ENCODE measurements at places on chromosomes 5 and 9.

- no peak for DNase-seq
These were observed 53.0 kb upstream of the SMARCA2 start for GRCh38 chr9:1962122-1962521.

DNA sequence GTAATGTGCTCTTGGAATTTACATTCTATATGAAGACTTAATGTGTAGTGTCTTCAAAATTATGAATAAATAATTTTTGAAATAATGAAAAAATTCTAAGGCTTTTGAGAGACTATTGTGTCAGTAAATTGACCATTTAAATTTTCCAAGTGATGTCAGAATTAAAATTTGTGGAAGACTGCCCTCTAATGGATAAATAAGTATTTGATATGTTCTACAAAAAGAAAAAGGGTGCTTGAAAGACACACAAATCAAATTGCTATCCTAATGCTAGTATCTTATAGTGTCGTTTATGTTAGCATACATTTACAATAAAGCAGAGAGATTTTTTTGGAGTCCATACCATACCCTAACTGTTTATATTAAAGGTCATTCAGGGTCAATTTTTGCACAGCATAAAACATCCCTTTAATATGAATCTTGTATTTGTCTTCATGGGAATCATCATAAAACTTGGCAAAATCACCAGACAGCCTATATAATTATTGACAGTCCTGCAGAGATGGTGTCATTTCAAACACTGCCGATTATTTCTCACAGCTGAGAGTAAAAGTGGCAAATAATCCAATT is 120.8 kb upstream of the SLC27A6 start:
- no peak for DNase-seq

DNA sequence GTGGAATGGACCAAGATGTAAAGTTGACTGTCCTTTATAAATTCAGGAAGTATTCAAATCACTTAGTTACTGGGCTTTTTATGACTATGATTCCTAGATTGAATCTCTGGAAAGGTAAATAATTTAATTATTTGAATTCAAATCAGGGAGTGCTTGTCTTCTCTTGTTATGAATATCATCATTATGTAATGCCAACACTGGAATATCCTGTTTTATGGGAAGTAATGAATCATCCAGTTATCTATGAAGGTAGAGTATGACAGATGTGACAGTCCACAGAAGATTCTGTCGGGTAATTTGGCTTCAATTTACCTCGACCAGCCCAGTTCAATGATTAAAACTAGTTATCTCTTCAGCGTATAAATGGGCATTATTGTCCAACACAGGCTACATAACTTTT is 141.0 kb upstream of the NUDT12 start:
- no peak for DNase-seq

DNA sequence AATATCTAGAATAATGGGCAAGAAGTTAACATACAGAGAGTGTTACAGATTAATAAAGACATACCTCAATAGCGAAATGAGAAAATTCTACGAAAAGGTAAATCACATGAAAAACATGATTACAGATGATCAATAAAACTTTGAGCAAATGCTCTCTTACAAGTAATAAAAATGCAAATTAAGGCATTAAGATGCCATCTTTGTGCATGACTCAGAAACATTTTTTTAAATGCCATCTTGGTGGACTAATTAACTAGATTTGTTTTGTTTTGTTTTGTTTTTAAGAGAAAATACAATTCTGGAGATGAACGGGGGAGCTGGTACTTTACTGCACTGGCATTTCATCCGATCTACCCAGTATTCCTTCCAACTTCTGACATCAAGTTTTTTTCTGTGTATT is 130.2 kb downstream of the SUSD1 start:
- no peak for DNase-seq

- DNase-seq = no peak
These were observed 70.0 kb upstream of the GFPT2 start for GRCh38 chr5:180423133-180423532.

DNA sequence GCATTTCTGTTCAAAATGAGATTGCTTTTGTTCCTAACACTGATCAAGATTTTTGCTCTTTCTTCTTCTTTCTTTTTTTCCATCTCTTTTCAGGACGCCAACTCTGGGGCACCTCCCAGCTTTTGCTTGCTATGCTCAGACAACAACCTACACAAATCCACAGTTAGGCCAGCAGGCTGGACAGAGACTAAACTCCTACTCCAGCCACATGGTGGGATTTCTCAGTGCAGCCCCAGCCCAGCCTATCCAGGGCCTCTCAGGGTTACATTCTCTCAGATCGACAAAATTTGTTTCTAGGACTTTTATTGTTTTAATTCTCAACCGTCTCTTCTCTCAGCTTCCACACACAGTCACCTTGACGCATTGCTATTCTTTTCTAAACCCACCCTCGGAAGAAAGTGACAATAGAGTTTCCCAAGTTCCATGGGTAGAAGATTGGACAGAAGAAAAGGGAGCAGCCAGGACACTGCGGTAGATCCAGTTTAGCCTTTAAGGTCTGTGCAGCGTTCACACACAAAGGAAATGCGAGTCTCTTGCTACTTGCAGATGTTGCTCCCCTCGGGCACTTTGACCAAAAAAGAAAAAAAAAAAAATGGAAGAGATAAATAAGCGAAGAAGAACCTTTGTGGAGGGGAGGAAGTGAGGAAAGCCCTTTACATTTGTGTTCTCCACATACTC is 588.6 kb upstream of the GRAMD2B start:
- no peak for DNase-seq

DNA sequence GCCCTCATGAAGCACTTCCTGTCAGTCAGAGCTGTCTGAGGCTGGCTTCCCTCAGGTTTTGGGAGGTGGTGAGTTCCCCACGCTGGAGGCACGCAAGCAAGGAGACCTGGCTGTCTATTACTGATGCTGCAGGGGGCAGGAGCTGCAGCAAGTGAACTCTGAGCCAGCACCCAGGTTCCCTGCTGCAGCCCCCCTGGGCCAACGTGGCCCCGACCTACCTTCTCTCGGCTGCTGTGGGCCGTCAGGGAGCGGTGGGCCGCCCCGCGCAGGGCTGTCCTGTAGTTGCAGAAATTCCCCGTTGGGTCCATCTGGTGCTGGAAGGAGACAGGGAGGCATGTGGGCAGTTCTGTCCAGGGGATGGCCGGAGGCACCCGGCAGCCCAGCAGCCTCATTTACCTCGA is 46.8 kb upstream of the RNF130 start:
- no peak for DNase-seq

DNA sequence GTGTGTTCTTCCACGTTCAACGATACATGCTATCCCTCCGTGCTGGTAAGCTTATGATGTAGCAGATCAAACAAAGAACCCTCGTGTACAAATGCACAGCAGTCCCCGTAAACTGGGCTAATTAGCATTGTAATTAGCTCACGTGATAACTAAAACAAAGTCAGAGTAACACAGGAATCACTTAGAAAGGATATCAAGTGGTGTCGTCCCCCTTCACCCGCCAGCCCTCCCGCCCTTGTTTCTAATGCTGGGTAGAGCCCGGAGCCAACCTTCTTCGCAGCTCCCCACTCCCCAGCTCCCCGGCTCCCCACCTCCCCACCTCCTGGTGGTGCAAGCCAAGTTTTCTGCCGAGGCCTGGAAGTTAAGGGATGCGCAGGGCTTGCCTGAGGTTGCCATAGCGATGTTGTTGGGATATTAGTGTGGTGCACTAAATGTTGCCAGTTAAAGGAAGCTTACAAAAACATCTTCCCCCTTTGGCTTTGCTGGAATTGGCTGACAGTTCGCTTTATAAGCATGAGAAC is 357.9 kb upstream of the CCNH start:
- DNase-seq = no peak

- DNase-seq = no peak
These were observed 700.7 kb downstream of the TAF11L14 start for GRCh38 chr5:18334949-18335348.

DNA sequence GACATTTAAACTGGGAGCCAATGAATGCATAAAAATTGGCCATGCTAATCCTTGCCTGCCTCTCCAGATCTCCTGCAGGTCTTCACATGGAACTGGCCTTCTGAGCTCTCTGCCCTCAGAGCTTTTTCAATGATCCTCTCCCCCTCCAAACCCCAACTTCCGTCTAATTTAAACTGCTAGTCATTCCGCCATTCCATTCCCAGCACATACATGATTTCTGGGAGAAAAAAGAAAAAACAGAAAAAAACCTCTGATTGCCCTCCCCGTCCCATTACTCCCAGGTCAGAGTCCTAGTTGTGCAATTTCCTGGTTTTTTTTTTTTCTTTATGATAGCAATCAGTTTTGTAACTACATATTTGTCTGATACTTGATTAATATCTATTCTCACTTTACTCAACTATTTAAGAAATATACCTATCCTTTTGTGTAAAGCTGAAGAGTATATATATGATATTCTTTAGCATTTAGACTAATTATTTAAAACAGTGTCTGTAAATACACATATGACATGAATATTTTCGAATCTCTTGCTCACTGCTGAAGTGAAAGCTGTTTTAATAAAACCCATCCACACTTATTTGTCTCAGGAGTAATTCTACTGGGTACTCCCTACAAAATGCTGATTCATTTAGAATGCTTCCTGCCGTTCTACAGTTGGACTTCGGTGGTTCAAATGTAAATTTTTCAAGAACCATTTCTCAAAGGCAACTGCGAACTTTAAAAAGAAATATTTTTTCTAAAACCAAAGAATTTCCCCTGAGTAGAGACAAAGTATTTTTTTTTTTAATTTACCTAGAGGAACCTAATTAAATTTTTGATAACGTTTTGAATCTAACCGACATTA is 1.6 kb downstream of the HINT1 start:
- DNase-seq = peak; percentile 25

DNA sequence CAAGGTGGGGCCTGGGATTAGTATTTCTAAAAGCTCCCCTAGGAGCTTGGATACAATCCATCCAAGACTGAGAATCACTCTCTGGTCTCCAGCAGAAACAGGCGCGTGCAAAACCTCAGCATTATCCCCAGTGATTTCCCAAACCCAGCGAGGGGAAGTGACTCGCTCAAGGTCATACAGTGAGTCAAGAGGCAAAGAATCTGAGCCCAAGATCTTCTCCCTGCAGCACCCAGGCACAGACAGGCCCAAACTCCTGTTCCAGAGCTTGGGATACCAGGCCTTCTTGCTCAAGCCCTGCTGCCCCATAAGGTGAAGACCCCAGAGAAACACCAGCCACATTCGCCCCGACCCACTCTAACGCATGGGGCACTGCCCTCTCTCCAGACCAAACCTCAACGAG is 33.2 kb downstream of the SHB start:
- DNase-seq = no peak

DNA sequence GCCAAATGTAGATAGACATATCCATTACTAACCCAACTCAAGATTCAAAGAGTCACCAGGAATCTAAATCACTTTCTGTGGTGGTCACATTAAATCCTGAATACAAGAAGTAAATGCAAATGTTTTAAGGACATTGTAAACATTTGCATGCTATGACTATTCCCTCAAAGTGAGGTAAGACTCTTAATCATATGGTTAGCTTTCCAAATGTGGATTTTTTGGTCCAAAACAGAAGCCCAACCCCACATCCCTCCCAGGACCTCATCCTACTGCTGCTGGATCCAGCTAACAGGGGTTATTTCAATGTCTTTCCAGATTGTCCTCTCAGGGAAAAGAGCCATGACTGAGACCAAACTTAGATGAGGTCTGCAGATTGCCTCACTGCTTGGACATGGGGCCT is 228.1 kb upstream of the PANK3 start:
- DNase-seq = no peak

GRCh38 chr5:168282120-168282519 is 9.3 kb upstream of the WWC1 start:
- DNase-seq = no peak

- DNase-seq = no peak
These were observed 8.0 kb upstream of the LIX1 start for GRCh38 chr5:97150401-97150800.

- DNase-seq = no peak
These were observed 169.7 kb downstream of the MPDZ start for GRCh38 chr9:13109781-13110180.

DNA sequence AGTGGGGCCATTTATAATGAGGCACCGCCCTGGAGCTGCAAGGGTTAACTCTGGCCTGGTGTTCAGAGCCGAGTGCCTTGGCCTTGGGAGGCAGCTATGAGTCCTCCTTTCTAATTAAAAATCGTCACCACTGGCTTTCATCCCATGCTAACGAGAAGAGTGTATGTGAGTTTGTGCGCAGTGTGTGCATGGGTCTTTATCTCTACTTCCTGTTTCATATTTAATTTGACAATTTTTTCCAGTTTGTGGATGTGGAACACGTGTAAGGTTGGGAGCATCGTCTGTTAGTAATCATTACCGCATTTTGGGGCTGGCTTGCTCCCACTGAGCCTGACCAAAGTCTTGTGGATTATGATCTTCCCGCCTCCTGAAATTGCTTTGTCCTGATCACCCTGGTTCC is 76.4 kb downstream of the NDFIP1 start:
- no peak for DNase-seq

DNA sequence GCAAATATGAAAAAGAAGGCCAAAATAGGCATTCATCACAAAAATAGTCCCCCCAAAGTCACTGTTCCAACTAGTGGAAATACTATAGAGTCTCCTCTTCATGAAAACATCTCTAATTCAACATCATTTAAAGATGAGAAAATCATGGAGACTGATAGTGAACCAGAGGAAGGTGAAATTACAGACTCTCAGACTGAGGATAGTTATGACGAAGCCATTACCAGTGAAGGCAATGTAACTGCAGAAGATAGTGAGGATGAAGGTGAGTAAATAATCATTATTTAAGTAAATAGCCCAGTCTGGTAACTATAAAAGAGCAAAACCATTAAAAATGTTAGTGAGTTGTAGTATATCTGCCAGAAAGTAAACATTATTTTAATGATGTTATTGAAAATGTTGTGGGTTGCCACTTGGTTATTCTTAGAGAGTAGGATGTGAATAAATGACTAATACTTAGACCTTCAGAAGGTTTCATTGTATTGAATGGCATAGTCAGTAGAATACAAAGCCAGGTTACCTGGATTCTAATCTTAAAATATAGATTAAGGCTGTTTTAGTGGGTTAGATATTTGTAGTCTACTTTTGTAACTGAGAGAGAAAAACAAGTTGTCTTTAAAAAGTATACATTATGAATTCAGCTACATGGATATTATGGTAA is 16.3 kb downstream of the AGGF1 start:
- DNase-seq = no peak

GRCh38 chr9:113187929-113188595 is 33.0 kb downstream of the FKBP15 start:
- DNase-seq = peak; percentile 7

DNA sequence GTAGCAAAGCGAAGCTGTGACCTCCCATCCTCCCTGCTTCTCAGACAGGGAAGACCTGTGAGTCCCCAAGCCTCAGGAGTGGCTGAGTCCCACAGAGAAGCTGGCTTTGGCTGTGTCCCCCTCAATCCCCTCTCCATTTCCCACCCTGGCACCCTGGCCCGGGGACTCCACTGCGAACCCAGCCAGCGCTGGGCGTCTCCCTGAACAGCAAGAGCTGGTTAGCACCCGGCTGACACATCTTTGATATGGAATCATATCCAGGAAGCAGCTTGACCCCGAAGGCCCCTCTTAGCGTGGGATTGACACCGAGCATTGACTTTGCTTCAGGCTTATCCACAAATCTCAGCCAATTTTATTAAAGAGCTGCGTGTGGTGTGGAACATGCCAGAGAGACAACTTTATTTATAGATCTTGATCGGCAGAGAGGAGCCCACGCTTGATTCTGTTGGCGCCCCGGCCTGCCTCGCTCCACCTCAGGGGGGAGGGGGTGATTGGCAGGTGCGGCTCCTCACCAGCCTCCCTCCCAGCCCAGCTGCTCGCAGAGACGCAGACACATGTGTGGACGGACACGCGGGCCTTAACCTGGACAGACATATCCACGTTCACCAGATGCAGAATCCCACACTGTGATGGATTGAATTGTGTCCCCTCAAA is 120.7 kb upstream of the MVB12B start:
- DNase-seq = no peak

- no peak for DNase-seq
These were observed 199.1 kb upstream of the SLC30A5 start for GRCh38 chr5:68894673-68895072.

All from CD4-positive, alpha-beta T cell treated with Interleukin-12 subunit alpha and Interleukin-12 subunit beta, for 1 hour (primary cell).